Thyroid gland (tissue), 4 donors: ENCODE measurements at places on chromosomes 3 and 15. TPM values are rescaled to one million over a fixed set of nuclear protein-coding genes. Genes with fewer than 3 reads are reported as not detected.

GRCh38 chr3:23856286-23856685 is 50.5 kb downstream of the UBE2E1 start:
- no peak for DNase-seq

DNA sequence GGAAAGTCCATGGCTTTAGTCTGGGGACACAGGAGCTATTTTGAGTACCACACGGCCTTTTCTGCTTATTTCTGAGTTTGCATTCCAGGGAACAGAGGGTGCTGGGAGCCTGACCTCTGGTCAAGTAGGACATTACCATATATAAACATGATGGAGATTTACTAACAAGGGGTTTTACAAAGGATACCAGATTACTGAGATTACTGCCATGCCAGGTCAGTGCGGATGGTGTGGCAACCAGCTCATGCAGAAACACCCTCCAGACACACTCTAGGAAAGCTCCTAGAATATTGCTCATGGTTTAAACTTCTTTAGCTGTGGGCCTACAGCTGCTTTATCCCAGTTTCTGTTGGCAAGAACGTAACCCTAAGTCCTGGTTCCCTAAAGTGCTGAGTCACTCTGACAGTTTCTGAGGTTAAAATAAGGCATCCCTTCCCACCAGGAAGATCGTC is 54.3 kb upstream of the AGTR1 start:
- no peak for DNase-seq

DNA sequence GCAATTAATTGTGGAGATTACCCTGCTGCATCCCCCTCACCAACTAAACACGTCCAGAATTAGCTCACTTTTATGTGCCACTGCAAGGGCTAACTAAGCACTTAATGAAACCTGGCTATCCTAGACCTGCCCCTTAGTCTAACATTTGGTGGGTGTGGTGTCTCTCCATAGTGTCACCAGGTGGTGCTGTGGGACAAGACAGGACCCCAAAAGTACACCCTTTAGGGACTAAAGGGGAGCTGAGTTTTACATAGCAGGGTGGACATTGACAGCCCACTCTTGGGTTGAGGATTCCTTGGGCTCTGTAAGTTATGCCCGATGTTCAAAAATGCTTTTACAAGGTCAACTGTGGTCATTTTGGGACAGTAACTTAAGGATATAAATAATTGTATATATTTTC is 5.7 kb downstream of the DUT start:
- no peak for DNase-seq

GRCh38 chr3:149251186-149251585 is 29.6 kb upstream of the CP start:
- no peak for DNase-seq

GRCh38 chr3:157142315-157142714 is 17.6 kb downstream of the CCNL1 start:
- no peak for DNase-seq

SI gene
- total RNA-seq: not detected

IL1RAP gene
- total RNA-seq: 6.9 TPM

ZXDC gene
- 51.5 TPM for total RNA-seq
